ENCODE measurements at places on chromosomes 7 and 10. TPM values are rescaled to one million over a fixed set of nuclear protein-coding genes. Genes with fewer than 3 reads are reported as not detected.

The TNKS2 gene
- 31.6 TPM for total RNA-seq

The KCNMA1 gene
- total RNA-seq = 8.9 TPM

The C7orf57 gene
- total RNA-seq = 0.63 TPM

The SNCG gene
- 41.3 TPM for total RNA-seq

The GPR158 gene
- 0.22 TPM for total RNA-seq

The ODAD2 gene
- total RNA-seq = 0.44 TPM

The EMX2 gene
- 82.8 TPM for total RNA-seq

The GNB2 gene
- total RNA-seq = 265 TPM

The UPK3BL2 gene
- 21.6 TPM for total RNA-seq

The AKR1C8 gene
- total RNA-seq = 0.66 TPM

The C10orf90 gene
- not detected for total RNA-seq

The LRRD1 gene
- 0.25 TPM for total RNA-seq

The AGBL3 gene
- 7.6 TPM for total RNA-seq

The EPDR1 gene
- total RNA-seq = 17.0 TPM

The ERVW-1 gene
- not detected for total RNA-seq

DNA sequence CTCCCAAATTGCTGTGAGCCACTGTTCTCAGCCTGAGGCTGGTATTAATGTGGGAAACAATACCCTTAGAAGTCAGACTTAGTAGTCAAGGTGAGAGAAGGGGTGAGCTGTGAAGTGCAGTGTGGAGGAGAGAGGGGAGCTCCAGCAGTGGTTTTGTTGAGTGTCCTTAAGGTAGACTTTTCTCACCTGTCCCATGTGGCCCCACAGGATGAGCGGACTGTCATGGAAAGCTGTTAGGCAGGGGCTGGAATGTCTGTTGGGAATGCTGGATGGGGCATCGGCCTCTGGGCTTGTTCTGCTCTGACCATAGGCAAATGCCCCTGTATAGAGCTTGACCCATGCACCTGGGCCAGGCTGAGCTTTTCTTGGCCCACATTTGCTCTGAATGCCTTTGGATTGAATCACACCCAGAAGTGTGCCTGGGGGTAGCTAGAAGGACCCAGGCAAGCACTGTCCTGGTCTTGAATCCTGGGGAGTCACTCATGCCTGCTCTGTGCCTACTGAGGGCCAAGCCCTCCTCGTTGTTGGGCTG is 36.3 kb upstream of the SH2D4B start:
- no peak for DNase-seq

DNA sequence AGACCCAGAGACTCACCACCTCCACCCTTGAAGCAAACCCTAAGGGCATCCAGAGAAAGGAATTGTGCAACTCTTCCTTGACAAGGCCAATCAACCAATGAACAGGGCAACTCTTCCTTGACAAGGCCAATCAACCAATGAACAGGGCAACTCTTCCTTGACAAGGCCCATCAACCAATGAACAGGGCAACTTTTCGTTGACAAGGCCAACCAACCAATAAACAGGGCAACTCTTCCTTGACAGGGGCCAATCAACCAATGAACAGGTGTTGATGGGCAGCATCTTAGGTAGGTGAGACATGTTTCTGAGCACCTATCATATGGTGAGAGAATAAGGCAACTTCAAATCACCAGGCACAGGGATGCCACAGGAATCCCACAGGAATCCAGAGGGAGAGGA is 181.5 kb upstream of the RNF32 start:
- no peak for DNase-seq

DNA sequence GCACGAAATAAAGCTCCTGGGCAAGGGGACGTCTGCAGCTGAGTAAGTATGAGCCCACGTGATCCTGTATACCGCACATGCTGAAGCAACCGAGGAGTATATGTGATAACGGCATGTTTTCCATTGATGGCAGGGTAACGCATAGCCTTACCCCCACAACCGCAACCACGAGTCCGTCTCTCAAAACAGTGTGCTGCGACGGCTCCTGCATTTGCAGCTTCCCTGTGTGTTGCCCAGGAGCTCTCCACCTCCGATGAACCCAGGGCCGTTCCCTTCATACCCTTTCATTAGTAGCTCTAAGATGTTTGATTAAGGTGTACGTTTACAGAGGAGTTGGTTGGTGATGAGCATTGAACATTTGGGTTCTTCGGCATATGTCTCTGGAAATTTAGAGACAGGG is 69.3 kb downstream of the MGMT start:
- DNase-seq = no peak

GRCh38 chr7:50628434-50629084 is 63.4 kb upstream of the DDC start:
- DNase-seq = no peak

GRCh38 chr7:145543242-145543641 is 573.4 kb upstream of the CNTNAP2 start:
- no peak for DNase-seq

DNA sequence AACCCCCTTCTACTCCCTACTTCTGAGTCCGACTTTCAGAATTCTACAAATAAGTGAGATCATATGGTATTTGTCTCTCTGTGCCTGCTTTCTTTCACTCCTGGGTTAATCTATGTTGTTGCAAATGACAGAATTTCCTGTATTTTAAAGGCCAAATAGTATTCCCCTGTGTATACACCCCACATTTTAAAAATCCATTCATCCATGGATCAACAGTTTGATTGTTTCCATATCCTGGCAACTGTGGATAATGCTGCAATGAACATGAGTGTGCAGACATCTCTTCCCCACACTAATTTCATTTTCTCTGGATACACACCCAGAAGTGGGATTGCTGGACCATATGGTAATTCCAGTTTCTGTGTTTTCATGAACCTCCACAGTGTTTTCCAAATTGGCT is 225.8 kb upstream of the TCERG1L start:
- no peak for DNase-seq

DNA sequence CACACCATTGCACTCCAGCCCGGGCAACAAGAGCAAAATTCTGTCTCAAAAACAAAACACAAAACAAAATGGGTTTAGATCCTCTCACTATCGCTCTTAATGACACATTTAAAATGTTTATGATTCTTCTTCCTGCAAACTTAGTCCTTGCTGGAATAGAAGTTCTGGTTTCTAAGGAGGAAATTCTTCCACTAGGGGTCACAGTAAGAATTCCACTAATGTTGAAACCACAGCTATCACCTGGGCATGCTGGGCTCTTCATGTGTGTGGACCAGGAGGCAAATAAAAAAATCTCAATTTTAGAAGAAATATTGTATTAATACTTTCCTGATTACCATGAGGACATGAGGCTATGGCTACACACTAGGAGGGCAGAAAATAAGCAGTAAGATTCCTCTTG is 915.8 kb downstream of the TYW1 start:
- no peak for DNase-seq

DNA sequence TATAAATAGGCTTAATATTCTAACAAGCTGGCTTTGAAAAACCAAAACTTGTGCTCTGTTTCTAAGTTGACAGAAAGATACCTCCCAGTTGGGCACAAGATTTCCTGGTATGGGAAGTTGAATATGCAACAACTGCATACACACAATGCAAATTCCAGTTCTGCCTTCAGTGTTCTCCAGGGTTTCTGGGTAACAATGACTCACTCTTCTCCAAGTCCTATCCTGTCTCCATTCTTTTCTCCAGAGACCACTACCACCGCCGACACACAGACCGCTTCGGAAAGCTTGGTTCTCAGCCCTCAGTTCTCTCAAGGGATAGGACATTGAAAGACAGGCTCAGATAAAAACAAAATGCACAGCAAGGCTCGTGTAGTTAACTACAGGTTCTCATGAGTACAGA is 12.2 kb downstream of the PDE1C start:
- no peak for DNase-seq

- no peak for DNase-seq
Observed at GRCh38 chr7:503575-504111, 16.0 kb downstream of the PDGFA start.

GRCh38 chr7:149732111-149732561 is 41.3 kb downstream of the ZNF467 start:
- no peak for DNase-seq

DNA sequence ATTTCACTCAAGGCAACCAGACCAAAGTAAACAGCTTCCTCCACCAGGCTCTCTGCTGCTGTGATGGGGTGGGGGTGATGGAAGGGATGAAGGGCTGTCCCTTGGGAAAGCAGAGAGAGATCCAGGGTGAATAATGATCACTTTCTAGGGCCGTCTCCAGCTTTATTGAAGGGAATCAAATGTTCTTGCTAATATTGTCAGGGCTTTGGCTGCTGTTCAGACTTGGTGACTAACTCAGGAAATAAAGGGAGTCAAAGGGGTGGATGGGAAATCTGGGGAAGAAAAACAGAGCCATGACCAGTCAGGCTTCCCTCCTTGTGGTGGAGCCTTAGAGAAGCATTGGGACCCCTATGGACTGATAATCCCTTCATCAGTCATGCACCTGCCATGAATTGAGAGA is 196.2 kb upstream of the AGK start:
- DNase-seq = no peak

DNA sequence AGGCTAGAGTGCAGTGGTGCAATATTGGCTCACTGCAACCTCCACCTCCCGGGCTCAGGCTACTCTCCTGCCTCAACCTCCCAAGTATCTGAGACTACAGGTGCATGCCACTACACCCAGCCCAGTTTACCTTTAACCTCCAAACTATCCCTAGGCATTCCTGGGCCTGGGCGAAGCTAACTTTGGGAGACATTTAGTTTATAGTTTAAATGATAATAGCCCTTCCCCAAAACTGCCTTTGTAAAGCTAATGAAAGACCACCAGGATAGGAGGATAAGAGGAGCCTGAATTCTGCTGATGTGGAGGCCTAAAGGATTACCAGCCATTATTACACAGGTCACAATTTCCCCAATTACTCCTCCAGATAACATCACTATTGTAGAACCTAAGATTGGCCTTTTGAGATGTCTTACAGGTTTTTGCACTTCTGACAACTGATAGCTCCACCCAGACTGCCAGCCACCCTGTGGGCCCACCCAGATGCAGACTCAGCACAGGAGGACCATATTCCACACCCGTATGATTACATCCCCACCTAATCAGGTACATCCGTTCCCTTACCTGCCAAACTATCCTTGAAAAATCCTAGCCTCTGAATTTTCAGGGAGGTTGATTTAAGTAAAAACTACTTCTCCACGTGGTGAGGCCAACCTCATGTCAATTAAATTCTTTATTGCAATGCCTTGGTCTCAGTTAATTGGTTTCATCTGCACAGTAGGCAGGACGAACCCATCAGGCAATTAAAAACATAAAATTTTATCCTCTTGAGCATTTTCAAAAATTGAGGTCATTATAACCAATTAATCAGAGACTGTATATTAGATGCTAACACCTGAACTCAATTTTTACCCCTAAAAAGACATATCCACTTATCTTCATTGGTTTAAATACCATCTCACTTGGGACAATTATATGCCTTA is 62.3 kb upstream of the TMEM254 start:
- DNase-seq = no peak

GRCh38 chr10:111836064-111836463 is 347.5 kb downstream of the GPAM start:
- no peak for DNase-seq

- DNase-seq = no peak
Observed at GRCh38 chr10:83764666-83765065, 374.6 kb upstream of the GHITM start.

- DNase-seq = peak; percentile 48
Observed at GRCh38 chr10:92756201-92757065, 66.7 kb downstream of the HHEX start.

DNA sequence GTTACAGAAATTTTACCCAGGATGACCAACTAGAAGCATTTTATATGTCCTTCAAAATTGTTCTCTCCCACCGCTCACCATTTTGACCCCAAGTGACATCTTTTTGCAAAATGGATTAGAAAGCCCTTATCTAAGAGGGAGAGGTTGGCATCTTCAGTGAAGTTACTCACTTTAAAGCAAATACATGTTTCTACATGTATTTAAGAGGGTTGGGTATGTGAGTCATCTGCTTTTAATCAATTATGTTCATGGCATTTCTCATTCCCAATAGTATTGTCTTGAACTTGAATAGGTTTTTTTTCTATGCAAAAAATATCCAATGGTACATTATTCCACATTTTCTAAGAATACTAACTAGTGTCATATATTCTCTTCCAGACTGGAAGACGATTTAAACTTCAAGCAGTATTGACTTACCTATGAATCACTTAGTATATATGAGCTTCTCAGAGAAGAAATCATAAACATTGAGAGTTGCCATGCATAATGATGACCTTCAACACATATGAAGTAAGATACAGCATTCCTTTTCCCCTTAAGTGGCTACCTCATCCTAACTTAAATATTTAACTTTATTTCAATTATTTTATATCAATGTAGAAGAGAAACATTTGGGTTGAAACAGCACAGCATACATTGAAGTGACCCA is 132.8 kb downstream of the POLR1F start:
- DNase-seq = no peak

- DNase-seq = no peak
Observed at GRCh38 chr7:22728401-22729029, 1.5 kb downstream of the IL6 start.

DNA sequence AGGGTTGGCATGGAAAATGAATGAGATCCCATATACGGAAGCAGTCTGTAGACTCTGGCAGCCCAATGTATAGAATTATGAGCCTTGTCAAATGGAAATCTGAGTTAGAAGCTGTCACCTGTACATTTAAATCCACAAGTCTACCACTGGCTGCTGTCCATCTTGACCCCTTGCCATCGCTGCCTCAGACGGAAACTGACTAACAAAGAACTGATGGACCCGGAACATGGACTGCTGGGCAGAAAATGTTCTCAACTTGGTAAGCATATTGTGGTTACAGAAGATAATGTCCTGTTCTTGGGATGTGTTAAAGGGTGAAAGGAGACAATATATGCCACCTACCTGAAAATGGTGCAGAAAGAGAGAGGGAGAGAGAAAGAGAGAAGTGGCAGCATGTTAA is 37.5 kb downstream of the PARP12 start:
- no peak for DNase-seq

- DNase-seq = no peak
Observed at GRCh38 chr10:130190737-130191115, 54.5 kb downstream of the GLRX3 start.

- no peak for DNase-seq
Observed at GRCh38 chr7:64312826-64313225, 935 bp upstream of the ZNF736 start.

GRCh38 chr10:16847644-16848043 is 30.4 kb upstream of the RSU1 start:
- no peak for DNase-seq

GRCh38 chr10:125060826-125061556 is 99.4 kb downstream of the CTBP2 start:
- DNase-seq = peak; percentile 89

DNA sequence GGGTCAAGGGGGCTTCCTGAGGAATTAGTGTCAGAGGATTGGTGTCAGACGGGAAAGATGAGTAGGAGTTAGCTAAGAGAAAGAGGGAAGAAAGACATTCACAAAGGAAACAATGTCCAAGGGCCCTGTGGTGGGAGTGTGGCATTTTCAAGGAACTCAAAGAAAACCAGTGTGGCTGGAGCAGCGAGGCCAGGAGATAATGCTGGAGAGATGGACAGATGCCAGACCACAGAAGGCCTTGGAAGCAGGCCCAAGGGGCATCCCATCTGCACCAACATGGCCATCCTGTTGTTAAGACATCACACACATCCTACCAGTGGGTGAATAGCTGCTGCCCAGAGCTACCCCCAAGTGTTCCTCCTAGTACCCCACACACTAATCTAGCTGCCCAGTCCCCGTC is 36.1 kb upstream of the CUL1 start:
- no peak for DNase-seq

GRCh38 chr10:129914960-129915359 is 49.1 kb downstream of the EBF3 start:
- DNase-seq = no peak

GRCh38 chr7:129150199-129150996 is 5.9 kb downstream of the TSPAN33 start:
- DNase-seq = no peak

Measured in kidney (tissue), 22 donors.